OCI-LY7 (cell line): ENCODE measurements at places on chromosomes 16 and 17. TPM values are rescaled to one million over a fixed set of nuclear protein-coding genes. Genes with fewer than 3 reads are reported as not detected.

DNA sequence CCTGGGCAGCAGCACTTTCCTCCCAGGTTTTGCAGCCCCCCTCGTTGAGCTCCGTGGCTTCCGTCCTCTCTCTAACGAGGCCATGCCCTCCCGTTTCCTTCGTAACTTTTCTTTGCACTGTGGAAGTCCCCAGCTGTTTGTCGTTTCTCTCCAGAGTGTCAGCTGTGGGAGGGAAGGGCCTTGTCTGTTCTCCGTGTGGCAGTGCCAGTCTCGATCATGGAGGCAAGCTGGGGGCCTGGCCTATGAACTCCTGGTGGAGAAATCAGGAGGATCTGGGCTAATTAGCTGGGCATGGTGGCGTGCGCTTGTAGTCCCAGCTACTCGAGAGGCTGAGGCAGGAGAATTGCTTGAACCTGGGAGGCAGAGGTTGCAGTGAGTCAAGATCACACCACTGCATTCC is 28.3 kb downstream of the TBCD start:
- DNase-seq: no peak

Gene ALDH3A1
- not detected in 2 replicates for total RNA-seq

- no peak for DNase-seq
These were observed 75.7 kb downstream of the IRF8 start for GRCh38 chr16:85974428-85975375.

DNA sequence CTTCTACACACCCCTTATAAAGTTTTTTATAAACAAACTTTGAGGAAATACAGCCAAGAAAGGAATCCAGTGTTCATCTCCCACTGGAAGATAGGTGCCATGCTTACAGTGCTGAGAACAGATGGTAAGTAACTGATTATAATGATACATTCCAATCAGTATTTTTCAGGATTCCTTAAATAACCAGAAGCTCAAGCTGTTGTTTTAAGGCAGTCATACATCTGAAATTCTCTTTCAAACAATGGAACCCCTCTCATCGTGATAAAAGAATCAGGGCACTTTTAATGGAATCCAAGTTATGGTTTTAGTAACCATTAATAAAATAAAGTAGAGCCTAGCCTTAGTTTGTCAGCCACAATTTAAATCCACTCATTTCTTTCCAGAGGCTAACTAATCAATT is 56.1 kb upstream of the STAC2 start:
- DNase-seq: no peak

DNA sequence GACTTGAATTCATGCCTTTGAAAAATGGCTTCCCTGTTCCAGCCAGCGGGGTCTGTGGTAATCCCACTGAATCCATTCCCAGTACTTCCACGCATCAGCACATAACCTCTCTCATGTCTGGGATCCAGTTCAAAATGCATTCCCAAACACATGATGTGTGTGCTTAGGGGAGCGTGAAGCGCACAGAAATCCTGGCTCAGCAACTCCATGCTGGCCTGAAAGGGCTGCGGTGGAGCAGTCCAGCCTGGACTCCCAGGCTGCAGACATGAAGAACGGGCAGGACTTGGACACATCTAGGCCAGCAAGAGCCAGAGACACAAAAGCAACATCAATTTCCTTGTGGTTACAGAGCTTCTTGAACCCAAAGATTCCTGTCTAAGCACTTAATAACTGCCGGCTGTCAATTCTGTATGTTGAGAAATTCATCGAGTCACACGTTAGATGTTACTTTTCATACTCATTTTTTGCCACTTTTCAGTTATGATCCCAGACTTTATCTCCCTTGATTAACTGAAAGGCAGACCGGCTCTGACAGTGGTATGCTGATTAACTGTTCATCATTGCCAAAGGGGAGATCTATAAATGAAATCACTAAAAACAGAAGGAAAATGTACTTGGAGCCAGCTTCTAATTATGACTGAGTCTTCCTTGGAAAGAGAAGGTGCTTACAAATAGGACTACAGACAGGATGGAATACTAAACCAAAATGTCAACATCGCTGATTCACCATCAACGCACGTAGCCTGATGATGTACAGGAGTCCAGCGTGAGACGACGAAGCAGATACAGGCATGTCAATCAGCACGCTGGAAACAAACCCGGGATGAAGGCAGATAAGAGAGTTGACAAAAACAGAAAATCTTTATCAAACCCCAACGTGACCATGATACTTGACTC is 23.0 kb downstream of the NSMCE1 start:
- DNase-seq: no peak

GRCh38 chr16:56997264-56997663 is 7.9 kb downstream of the NLRC5 start:
- no peak for DNase-seq

Gene HIGD1B
- total RNA-seq: not detected in 2 replicates

Gene DOC2B
- total RNA-seq: not detected in 2 replicates

DNA sequence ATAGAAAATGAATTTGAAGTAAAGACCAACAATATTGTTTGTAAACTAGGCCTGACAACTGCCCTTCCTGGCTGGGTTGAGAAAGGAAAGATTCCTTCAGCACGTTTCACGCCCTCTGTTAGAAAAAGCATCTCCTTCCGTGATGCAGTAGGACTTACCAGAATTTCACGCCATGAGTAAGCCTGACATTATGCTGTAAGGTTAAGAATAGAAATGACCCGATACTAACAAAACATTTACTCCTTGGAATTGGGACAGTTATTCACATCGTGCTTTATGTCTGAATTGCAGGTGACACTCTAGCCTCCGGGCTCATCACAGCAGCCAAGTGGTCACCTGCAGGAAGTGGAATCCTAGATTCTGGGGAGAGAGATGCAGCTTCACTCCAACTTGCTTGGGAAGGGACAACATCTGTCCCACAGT is 17.5 kb downstream of the MARCHF10 start:
- no peak for DNase-seq

Gene IRX3
- total RNA-seq: not detected in 2 replicates
